Endodermal cell (in vitro differentiated cells): ENCODE measurements at places on chromosomes 16 and 17. TPM values are rescaled to one million over a fixed set of nuclear protein-coding genes. Genes with fewer than 3 reads are reported as not detected.

TBC1D3 gene
- total RNA-seq: 0.18 TPM in 1 of 2 replicates, not detected in the other

HOXB5 gene
- total RNA-seq: not detected in 3 replicates

SPECC1 gene
- total RNA-seq: 55.0 to 60.6 TPM (median 58.8 TPM) in 3 replicates

GLIS2 gene
- 9.0 and 9.1 TPM in 2 replicates for total RNA-seq

IRX5 gene
- total RNA-seq: 1.9 to 2.6 TPM (median 2.4 TPM) in 3 replicates

MYO15B gene
- 89.0 to 107 TPM (median 93.2 TPM) in 3 replicates for total RNA-seq

DNA sequence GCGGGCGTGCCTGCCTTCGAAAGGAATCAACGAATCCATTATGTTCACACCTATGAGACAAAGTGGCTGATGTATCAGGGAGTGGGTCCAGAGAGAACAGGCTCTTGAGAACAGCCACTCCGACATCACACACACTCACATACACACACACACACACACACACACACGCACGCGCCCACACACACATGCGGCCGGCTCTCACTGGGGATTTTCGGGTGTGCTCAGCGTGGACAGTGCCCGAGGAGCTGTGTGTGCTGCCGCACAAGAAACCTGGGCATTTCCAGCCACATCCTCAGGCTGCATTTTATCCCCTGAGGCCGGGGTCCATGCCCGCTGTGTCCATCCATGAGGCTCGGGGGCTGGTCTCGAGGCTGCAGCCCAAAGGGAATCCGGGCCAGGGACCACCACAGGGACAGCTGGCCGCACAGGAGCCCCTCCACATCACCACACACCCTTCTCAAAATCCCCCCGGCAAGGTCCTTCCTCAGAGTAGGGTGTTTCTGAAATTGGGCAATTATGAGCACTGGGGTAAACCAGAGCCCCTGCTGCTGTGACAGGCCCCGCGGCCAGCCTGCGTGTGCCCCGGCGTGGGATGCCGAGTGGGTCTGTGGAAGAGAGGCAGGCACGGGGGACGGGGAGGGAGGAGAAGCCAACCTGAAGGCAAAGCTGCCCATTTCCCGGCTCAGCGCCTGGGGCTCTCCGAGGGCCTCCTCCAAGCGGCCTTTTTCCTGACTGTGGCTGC, 24.8 kb downstream of the MRM3 start:
- DNase-seq: no peak

- DNase-seq: peak; percentile 35
Measured at GRCh38 chr17:83024218-83024971, 55.0 kb upstream of the METRNL start.

DNA sequence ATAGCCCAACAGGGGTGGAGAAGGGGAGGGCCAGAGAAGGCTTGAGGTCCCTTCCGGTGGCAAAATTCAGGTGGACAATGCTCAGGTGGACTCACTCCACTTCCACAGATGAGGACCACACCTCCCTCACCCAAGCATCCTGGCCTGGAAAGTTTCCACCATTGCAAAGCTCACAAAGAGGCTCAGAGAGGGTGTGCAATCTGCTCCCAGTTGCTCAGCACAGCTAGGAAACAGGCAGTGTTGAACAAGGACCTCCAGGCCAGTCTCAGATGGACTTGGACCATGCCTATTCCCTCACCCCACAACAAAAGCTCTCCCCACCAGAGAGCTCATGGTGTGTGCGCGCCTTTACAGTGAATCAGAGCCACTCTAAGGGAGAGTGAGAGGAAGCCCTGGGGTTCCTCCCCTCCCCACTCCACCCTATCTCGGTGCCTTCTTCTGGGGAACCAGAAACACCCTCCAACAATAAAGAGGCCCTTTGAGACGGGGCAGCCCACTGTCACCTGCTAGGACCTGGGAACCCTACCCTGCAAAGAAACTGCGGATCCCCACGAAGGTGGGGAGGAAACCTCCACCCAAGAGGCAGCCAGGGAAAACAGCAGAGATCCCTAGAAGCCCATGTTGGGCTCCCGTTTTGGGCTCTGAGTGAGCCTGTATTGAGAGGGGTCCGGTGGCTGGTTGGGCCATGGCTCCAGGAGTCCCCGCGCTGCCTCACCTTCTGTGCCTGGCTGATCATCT, 1.6 kb downstream of the FAM83G start:
- no peak for DNase-seq

DNA sequence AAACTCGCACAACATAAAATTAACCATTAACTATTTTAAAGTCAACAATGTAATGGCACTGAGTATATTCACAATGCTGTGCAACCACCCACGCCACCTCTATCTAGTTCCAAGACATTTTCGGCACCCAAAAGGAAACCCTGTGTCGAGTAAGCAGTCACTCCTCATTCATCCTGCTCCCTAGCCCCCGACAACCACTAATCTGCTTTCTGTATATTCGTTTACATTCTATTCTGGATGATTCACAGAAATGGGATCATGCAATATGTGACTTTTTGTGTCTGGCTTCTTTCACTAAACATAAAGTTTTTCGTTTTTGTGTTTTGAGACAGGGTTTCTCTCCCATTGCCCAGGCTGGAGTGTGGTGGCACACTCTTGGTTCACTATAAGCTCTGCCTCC, 42.2 kb upstream of the HAPSTR1 start:
- DNase-seq: no peak

DNA sequence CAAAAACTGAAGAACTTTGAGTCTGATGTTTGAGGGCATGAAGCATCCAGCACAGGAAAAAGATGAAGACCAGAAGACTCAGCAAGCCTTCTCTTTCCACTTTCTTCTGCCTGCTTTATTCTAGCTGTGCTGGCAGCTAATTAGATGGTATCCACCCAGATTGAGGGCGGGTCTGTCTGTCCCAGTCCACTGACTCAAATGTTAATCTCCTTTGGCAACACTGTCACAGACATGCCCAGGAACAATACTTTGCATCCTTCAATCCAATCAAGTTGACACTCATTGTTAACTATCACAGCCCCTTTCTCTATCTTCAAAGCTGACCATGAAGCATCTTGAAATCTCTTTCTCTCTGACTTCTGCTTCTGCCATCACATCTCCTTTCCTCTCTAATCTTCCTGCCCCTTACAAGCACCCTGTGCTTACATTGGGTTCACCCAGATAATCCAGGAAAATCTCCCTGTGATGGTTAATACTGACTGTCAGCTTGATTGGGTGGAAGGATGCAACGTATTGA, 115.9 kb upstream of the CDH13 start:
- no peak for DNase-seq

GRCh38 chr17:29618272-29619065, 4.2 kb downstream of the CORO6 start:
- DNase-seq: no peak

- no peak for DNase-seq
Measured at GRCh38 chr16:75102595-75102994, 14.0 kb downstream of the LDHD start.

DNA sequence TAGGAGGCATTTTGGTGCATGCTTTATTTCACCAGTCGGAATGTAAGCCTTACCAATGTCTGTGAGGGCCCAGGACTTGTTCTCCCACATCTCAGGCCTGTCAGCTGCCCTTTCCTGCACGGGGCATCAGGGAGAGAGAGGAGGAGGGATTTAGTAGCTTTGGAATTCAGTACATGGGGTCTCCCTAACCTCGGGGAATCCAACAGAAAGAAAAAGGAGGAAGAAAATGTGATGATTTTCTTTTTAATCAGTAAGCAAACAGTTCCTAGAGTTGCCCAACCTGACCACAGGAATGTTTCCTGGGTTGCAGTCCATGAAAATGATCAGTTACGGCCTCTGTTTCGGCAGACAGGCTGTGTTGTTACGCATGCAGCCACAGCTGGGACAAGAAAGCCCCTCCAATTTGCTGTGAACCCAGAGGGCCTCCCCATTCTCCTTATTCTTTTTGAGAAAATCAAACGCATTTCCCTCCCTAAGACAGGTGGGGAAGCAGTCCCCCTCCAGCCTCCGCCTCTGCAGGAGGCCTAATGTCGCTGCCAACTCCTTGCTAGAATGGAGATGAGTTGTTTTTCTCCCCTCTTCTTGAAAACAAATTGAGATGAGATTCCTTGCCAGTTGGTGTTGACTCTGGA, 53.1 kb upstream of the TANGO6 start:
- DNase-seq: peak; percentile 67

- no peak for DNase-seq
Measured at GRCh38 chr16:87675111-87675719, 72.9 kb downstream of the JPH3 start.
